Glutamatergic neuron (in vitro differentiated cells): ENCODE measurements at places on chromosomes 7 and 10. TPM values are rescaled to one million over a fixed set of nuclear protein-coding genes. Genes with fewer than 3 reads are reported as not detected.

DNA sequence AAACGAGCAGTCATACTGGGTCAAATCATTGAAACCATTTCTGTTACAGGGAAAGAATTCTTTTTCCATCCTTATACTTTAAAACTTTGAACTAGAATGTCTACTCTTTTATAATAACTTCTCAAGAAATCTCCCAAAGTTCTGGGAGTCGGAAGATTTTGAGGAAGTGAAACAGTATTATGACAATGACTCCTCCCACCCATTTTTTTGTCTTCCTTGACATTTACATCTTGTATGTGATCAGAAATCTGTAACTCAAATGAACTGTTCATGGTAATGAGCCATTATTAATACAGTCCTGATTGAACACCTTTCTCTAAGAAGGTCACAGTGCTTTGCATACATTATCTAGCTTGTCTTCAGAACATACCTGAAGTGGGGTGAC, 227.4 kb downstream of the CELF2 start:
- no peak for DNase-seq

- DNase-seq: peak; percentile 73
These were observed 50.5 kb downstream of the SH3PXD2A start for GRCh38 chr10:103804871-103805270.

DNA sequence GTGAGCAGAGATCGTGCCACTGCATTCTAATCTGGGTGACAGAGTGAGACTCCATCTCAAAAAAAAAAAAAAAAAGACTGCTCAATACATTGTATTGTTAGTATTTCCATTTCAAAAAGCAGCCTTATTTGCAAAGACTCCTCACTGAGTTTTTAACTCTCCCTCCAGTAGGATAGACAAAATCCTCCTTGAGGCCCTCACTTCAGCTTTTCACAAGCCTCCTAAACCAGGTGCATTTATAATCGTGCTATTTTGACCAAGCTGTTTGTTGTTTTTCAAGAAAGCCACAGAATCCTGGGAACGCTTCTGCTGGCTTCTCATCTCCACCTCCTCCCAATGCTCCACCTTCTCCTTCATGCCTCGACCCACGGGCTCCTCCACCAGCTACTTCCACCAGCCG, 6.3 kb upstream of the DDIT4 start:
- no peak for DNase-seq

DNA sequence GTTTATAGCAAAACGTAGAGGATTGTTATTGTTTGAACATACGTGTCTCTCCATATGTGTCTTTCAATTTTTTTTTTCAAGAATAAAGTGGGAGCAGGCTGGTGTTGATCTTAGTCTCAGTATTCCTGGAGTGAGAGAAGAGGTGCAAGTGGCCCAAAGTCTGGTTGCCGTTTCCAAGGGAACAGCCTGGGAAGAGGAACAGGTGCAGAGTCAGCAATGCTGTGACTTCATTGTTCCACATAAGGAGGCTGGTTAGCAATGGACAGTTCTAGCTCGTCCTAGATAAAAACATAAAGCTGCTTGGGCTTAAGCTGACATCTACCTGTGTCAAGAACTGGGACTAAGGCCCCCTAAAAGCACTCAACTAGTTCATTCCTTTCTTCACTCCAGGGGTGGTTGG, 626.6 kb upstream of the TPK1 start:
- no peak for DNase-seq

CPXM2 gene
- total RNA-seq: not detected

CLEC2L gene
- total RNA-seq: 3.1 TPM

- no peak for DNase-seq
These were observed 83.9 kb downstream of the CHN2 start for GRCh38 chr7:29278337-29279069.

MALRD1 gene
- total RNA-seq: 0.27 TPM

TSPAN12 gene
- total RNA-seq: 6.0 TPM

DNA sequence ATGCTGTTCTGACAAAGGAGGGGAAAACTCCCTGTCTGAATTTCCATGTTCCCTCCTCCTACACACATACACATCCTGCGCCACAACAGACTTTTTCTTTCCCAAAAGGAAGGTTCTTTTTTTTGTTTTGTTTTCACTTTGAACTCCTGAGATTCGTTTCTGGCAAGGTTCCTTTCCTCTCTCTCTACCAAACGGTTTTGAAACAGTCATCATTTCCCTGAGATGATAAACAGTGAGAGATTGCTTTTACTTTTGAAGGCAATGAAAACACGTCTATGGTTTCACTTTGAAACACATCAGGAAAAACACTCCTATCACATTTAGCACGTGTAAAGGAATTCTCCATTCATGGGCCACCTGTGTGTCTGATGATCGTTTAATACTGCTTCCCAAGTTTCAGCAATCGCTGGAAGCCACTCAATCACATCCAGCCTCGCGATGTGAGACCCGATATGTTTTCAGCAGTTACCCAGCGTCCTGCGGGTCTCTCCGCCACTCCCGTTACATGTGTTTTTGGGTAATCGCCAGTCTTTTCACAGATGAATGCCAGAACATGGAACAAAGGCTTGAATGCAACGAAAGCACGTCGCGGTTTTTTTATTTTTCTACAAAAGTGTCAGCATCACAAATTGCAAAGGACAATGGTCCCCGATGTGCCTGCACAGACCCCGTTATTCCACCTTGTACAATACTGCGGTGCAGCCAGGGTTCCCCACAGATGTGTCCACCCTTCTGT, 62.8 kb upstream of the CUX1 start:
- DNase-seq: no peak

- no peak for DNase-seq
These were observed 25.6 kb downstream of the PAPOLB start for GRCh38 chr7:4836206-4836661.

DNA sequence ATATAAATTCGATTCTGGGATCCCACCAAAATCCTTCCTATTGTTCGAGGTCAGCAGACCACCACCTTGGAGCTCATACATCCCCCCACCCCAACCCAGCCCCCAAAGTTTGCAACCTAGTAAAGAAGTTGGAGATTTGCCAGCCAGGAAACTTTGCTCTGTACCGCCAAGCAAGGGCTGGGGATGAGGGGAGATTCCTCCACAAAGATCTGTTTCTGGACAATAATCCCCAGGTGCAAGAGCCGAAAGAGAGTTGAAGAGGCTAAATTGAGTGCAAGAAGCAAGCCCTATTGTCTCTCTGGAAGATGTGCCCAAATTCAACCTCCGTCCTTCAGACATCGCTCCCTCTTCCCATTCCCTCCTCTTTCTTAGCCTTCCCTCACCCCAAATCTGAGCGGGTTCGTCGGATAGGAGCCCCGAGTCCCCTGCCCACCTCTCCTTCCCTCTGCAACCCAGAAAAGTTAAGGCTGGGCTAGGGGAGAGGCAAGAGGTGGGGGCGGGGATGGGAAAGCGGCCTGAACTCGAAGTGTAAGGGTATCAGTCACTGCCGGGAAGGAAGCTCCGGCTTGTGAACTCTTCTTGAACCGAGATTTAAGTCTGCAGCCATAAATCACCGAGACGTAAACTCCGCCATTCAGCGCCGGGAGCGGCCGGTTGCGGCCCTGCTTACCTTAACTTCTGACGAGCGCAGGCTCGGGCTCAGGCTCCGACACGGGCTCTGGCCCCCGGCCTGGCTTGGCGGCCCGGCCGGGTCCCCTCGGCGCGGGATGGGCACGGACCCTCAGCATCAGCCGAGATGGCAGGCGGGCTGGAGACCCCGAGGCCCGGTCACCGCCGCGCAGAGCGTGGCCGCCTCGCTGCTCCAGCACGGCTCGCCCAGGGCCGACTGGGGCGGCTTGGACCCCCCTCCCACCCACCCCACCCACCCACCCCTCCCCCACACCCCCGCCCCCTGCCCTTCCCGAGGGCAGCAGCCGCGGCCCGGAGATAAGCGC, 10.8 kb upstream of the HOXA2 start:
- peak; percentile 44 for DNase-seq

ZNF511 gene
- 24.6 TPM for total RNA-seq

DNA sequence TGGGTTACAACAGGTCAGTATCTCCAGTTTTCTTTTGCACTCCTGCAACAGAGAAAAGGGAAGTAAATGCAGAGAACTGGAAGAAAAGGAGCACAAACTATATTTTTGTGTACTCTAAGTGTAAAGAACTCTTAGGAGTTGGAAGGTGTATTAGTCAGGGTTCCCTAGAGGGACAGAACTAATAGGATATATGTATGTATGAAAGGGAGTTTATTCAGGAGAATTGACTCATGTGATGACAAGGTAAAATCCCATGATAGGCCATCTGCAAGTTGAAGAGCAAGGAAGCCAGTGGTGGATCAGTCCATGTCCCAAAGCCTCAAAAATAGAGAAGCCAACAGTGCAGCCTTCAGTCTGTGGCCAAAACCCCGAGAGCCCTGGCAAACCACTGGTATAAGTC, 22.6 kb upstream of the RAB18 start:
- no peak for DNase-seq

DNA sequence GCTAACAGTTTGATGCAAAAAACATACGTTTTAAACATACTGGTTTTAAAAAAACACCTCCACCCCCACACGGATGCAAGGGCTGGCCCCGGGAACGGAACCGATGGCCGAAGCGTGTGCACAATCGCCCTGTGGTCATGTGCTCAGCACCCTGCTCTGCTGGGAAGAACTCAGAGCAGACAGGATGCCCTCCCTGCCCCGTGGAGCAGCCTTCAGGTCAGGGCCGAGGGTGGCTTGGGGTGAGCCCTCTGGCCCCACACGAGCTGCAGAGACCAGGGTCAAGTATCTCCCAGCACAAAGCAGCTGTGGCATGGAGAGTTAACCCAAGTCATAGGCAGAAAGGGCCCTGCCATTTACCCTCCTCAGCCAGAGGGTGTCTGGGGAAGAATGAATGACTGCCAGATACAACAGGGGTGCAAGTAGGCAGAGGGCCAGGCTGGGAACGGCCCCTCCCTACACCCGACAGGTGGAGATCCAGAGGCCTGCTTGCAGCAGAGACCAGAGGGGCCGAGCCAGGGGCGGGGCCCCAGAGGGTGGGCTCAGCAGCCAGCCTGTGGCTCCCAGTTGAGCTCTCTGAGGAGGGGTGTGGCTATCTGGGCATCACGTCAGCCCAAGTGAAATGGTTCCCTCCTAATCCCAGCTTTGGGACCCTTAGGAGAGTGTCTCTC, 56.8 kb downstream of the ZRANB1 start:
- no peak for DNase-seq

DNA sequence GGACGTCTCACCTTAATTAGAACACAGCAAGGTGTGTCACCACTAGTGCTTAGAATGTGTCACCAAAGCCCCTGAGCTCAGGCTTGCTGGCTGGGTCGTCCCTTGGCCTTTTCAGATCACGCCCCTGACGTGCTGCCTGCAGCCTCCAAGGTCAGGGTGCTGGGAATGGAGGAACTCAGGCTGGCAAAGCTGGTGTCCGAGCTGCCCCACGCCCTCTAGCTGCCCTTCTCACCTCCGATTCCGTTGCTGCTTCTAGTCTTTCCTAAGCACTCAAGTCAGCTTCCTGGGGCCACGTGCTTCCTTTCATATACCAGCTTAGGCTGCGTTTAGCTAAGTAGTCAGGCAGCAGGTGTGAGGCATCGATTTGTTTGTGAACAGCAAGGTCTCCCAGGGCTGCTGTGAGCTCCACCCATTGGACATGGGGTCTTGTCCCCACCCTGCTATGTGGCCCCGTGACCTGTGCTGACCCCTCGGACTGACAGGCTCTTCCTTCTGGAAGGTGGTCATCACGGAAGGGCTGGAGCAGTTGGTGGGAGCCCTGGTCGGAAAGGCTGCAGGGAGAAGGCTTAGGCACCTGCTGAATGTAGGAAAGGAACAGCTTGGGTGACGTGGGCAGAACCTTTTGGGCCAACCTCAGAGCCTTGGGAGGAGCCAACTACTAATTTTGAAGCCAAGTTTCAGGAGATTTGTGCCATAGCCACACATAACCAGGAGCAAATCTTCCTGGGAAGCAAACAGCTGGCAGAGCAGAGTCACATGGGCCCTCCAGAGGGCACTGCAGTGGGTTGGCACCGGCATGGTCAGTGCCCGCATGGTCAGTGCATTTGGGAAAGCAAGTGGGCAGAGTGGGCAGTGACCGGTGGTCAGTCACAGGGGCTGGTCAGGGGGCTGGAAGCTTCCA, 28.8 kb downstream of the VIPR2 start:
- DNase-seq: no peak

DNA sequence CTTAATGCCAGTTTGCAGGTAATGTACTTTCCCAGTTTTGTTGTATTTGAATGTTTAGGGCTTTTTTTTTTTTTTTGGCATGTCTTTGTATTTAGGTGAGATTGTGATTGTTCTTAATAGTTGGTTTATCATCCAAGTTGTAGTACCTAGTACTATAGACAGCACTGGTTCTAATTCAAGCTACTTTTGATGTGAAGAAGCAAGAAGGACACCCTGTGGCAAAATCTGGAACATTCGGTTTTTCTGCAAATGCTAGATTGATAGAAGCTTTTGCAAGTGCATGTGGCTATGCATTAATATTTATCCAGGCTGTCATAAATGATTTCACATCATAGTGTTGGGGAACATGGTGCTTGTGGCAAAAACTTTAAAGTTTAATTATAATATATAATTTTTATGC, 248.9 kb downstream of the FOXP2 start:
- DNase-seq: no peak

- DNase-seq: no peak
These were observed 5.1 kb downstream of the STAM start for GRCh38 chr10:17649052-17649451.

- no peak for DNase-seq
These were observed 75.5 kb upstream of the KAT6B start for GRCh38 chr10:74750848-74751274.

ZNF37A gene
- 21.1 TPM for total RNA-seq

ITPRIP gene
- 19.8 TPM for total RNA-seq

DNA sequence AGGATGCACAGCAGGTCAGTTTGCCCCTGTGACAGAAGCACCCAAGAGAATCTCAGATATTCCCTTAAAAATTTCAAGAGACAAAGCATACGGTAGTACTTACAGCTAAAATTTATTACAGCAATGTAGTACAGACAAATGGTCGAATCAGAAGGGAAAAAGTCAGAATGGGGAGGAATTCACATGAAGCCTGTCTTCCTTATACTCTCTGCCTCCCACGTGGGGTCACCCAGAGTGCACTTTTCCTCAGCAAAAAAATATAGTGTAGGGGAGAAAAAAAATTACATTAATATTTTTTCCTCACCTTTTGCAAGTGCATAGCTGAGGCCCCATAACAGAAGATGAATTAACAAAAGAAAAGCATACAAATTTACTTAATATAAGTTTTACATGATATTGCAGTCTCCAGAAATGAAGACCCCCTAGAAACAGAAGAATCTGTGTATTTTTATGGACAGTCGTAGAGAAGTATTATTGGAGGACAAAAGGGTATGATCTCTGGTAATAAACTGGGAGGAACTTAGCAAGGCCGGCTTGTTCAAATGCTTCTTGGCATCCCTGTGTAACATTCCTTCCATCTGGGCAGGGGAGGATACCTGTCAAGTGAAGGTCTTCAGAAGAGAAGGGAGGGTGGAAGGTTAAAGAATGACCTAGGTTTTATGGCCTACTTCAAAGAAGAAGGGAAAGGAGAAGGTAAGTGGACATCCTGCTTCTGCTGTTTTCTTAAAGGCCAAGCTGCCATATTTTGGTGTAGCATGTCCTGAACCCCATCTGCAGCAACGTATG, 270.6 kb upstream of the MAGI2 start:
- no peak for DNase-seq

TLX1 gene
- 14.3 TPM for total RNA-seq

SPDYE3 gene
- total RNA-seq: not detected
